Aortic smooth muscle cell (primary cell): ENCODE measurements at places on chromosomes 2 and 18. TPM values are rescaled to one million over a fixed set of nuclear protein-coding genes. Genes with fewer than 3 reads are reported as not detected.

Gene KIAA2012
- total RNA-seq, result under 0.01 TPM in 1 of 2 replicates, not detected in the other

Gene SP9
- total RNA-seq, result not detected in 2 replicates

Gene ALKAL2
- not detected in 2 replicates for total RNA-seq

Gene HOXD10
- not detected in 2 replicates for total RNA-seq

Gene VAMP8
- 0.87 and 1.7 TPM in 2 replicates for total RNA-seq

Gene LHCGR
- not detected in 2 replicates for total RNA-seq

Gene TUBB8B
- not detected in 2 replicates for total RNA-seq

Gene ATRAID
- 219 and 241 TPM in 2 replicates for total RNA-seq

Gene LOXHD1
- not detected in 2 replicates for total RNA-seq

Gene LYG2
- not detected in 2 replicates for total RNA-seq
